ENCODE measurements at places on chromosomes 3 and 15.
A peak's percentile ranks its signal among the peaks of the same experiment; 100 is the strongest.

DNA sequence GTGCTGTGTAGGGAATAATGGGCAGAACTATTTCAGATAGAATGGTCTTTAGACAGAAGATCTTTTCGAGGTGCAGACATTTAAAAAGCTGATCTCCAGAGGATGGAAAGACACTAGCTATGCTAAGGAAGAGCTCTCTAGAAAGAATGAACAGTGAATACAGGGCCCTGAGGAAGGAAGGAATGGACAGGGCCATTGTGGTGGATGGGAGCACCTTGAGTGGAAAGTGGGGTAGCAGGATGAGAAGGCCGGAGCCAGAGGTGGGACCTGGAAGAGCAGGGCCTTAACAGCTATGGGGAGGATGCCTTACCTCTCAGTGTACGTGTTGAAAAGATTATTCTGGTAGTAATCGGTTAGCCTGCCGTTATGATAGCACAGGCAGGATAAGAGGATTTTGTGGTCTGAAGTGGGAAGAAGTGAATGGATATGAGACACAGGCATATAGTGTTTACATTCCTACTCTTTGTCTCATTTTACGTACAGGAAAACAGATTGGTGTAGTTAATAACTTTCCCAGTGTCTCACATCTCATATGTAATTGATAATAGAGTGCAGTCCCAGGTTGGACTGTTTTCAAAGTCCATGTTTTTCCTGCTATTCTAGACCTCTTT lies 172.4 kb downstream of the KLHL25 start:
- DNase-seq, result peak; percentile 92

GRCh38 chr15:50219820-50220219 lies 37.8 kb downstream of the SLC27A2 start:
- DNase-seq, result peak; percentile 52

DNA sequence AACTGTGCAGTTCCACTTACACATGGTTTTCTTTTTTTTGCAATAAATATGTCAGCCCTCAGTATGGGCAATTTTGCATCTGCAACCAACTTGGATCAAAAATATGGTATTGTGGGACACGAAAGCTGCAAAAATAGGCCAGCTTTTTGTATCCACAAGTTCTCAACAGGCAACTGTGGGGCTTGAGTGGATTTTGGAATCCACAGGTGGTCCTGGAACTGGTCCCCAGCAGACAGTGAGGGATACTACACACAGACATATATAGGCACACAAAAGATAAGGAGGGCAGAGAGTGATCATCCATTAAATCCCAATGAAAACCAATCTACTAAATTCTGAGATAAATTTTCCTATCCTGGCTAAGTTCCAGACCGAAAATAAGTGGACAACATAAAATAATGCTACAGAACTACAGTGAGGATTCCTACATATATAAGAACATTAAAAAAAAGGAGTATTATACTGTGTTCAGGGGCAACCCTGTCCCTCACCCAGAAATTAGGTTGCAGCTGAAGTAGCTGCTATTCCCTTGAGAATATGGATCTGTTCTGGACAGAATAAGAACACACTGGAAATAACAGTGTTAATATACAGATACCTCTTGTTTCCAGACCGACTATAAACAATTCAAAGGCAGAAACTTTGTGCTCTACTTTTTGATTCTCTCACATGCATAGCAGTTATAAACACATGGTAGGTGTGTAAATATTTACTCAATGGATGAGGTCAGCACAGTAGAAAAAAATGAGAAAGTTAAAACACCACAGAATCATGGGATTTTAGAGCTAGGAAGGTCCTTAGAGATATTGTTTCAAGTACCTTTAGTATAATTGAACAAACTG lies 25.4 kb downstream of the DENND4A start:
- DNase-seq, result peak; percentile 80

- DNase-seq, result peak; percentile 28
These were observed 1.1 kb upstream of the CSK start for GRCh38 chr15:74780523-74781430.

DNA sequence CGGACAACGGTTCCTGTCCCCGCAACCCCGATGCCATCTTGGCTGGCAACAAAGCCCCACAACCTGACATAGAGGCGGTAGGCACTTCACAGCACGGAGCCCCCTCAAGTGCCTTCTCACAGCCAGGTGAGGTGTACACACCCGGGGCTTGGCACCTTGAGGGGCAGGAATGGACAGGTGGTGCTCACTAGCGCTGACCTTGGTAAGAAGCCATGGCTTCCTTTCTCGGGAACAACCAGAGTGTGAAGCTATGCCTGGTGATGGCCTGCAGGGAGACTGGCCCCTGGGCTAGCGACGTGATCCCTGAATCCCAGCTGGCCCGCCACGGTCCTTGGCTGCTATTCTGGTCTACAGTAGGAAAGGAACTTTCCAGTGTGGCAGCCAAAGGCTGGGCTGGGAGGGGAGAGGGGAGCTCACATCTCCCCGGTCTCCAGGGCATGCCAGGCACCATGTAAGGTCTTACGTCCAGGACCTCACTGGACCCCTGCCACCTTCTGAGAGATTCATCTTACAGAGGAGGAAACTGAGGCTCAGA lies 70.6 kb upstream of the RPL32 start:
- no peak for DNase-seq

- DNase-seq, result no peak
These were observed 1099.5 kb downstream of the ROBO1 start for GRCh38 chr3:78668302-78668701.

DNA sequence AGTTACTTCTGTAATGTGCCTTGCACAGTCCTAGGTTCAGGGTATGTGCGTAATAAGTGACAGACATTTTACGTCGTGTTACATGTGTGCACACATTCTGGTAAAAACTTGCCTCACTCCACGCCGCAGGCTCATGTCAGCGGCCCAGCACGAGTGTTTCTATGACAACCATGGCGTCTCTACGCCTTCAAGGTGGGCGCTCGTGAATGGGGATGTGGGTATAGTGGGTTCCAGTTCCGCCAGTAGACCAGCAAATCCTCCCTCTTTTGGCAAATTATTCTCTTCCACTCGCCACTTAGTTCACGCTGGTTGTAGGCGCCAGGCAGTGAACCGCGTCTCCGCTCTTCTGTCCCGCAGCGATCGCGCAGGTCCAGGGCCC lies 40.3 kb downstream of the CHST14 start:
- no peak for DNase-seq

- peak; percentile 80 for DNase-seq
These were observed 201.7 kb downstream of the GAP43 start for GRCh38 chr3:115825046-115825445.

DNA sequence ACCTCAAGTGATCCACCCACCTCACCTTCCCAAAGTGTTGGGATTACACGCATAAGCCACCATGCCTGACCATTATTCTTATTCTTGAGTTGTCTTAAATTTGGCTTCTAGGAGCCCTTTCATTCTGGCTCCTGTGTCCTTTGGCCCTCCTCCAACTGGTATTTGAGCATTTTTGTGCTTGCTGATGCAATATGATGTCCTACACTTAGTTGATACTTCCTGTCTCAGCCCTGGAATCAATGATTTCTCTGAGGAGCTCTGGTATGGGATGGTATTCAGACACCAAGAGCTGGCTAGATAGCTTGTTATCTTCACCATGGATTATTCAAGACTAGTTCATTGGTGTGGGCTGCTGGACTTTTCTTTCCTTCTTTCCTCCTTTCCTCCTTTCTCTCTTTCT lies 25.4 kb downstream of the ZNF621 start:
- no peak for DNase-seq

DNA sequence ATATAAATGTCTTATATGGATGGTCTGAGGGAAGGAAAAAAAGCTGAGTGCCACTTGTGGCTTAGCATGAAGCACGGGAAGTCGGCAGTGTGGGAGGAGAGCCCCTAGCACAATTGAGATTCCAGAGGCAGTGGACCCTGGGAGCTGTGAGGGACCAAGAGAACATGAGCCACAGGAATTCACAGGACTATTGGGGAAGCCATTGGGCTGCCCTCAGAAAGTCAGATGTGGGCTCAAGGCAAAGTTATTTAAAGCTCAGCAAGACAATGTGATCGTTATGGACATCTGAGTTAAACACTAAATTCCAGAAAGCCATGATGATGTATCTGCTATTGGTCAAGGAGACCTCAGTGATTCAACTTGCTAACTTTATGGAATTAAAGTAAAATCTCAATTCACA lies 380.8 kb upstream of the IL12A start:
- DNase-seq, result no peak

- no peak for DNase-seq
These were observed 67.6 kb downstream of the SCN11A start for GRCh38 chr3:38984110-38984509.

- DNase-seq, result no peak
These were observed 79.0 kb downstream of the FHIT start for GRCh38 chr3:61172203-61172602.

- DNase-seq, result no peak
These were observed 79.4 kb upstream of the CADPS start for GRCh38 chr3:62954580-62954979.

GRCh38 chr15:31328428-31328968 lies 1.9 kb downstream of the KLF13 start:
- DNase-seq, result peak; percentile 49

GRCh38 chr15:60121845-60122244 lies 117.7 kb downstream of the FOXB1 start:
- DNase-seq, result no peak

Measured in IMR-90 (cell line).